NCI-H2107 (cell line): ENCODE measurements at places on chromosomes 3 and 15.

- DNase-seq: no peak
Measured at GRCh38 chr15:40769274-40770146, at the start of gene C15orf62. TSS of gene C15orf62 (plus strand) at chr15:40769980. CDS start at chr15:40770496, 516 bp downstream.

GRCh38 chr15:71180986-71181853, 65.9 kb downstream of the THSD4 start:
- DNase-seq: no peak

DNA sequence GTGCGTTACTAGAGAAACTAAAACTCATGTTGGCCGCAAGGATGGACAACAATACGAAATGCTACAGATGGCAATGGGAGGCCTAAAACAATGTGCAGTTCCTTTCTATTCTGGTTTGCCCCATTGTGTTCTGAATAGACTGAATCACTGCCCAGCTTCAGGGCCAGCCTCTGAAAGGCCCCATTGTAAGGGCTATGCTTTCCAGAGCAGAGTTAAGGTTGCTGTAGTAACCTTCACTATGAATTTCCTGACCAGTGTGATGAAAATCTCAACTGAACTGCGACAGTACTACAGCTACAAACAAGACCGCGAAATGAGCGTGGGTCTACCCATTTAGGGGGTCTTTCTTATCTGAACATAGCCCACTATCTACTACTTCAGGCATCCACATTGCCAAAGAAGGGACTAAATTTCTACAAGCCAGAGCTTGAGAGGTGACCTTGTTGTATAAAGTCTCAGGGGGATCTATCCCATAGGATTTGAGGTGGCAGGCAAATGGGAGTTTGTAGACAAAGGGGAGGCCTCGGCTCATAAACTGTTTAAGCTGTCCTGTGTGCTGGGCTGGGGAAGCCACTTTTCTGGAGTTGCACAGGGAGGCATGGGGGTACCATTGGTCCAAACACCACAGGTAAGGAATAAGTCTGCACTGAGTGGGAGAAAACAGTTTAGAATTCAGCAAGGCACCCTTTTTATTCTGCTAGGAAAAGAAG, 80.1 kb downstream of the MYO1E start:
- DNase-seq: no peak

- DNase-seq: no peak
Measured at GRCh38 chr3:71103430-71103921, 480.1 kb downstream of the FOXP1 start.

GRCh38 chr3:43759297-43759782, 68.6 kb downstream of the ABHD5 start:
- DNase-seq: no peak

DNA sequence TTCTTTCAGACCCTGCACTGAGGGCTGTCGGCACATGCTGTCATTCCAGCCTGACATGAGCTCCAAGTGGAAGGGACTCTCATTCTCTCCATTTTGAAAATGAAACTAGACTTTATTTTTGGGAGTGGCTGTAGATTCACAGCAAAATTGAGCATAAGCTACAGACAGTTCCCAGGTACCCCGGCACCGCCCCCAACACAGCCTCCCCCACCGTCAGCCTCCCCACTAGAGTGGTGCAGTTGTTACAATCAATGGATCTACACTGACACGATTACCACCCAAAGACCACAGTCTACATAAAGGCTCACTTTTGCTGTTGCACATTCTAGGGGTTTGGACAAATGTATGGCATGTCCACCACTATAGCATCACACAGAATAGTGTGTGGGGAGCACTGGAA, 29.5 kb upstream of the FGD5 start:
- DNase-seq: no peak

GRCh38 chr3:127970966-127971592, 56.0 kb downstream of the KBTBD12 start:
- peak; percentile 20 for DNase-seq

DNA sequence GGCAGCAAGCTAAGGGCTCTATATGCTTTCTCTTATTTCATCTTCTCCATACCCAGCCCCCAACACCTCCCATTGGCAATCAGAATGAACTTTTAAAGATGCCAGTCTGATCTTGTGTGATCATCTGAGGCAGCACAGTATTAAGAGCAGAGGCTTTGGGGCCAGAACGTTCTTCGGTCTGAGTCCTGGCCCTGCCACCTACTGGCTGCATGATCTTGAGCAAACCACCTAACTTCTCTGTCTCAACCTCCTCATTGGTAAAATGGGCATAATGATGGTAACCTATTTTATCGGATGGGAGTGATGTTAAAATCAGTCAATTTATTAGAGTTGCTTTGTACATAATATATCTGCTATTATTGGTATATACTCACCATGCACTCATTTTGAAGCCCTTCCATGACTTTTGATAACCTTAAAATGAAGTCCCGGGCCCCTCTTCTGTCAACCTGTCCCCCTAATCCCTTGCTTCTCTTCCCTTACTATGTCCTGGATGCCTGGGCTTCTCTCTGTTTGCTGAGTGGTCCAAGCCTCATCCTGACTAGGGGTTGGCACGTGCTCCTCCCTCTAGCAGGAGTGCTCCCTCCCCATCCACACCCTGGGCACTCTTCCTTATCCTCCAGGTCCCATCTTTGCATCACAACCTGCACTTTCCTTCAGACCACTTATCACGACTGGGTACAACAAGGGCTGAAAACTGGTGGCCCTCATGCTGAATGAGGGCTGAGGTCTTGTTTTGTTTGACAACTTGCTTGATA, 6.3 kb downstream of the EFCAB12 start:
- DNase-seq: no peak

GRCh38 chr3:53744351-53744750, 101.9 kb downstream of the CHDH start:
- peak; percentile 68 for DNase-seq

DNA sequence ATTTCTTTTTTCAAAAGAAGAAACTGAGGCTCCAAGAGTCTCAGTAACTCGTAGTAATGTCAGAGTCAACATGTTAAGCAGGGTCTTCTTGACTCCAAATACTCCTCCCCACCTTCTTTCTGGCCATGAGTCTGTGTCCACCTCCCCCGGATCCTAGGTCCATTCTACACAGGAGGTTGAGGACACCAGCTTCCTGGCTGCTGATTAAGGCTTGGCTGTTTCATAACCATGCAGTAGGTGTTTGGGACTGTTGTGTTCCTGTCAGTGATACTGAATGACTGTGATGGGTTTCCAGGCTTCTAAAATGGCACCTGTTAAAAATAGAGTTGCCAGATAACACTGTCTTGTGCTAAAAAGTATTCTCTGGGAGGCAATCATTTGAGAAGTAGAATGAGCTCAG, 130.8 kb upstream of the IL12A start:
- DNase-seq: no peak

DNA sequence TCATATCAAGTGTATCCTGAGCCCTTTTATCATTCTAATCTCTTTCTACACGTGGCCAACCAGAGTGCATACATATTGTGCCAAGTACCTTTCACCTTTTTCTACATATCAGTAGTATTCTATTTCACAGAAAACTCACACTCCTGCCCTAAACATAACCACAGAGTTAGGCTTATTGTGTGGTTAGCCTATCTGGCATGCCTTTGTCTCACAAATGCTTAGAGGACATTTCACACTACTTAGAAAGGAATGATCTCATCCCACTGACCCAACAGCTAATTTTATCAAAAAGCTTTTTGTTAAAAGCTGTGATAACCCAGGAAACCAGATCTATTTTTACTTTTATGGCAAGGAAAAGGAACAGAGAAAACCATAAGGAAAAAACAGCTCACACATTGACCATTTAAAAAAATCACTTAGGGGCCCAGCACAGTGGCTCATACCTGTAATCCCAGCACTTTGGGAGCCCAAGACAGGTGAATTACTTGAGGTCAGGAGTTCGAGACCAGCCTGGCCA, 17.8 kb upstream of the MAP4 start:
- no peak for DNase-seq

DNA sequence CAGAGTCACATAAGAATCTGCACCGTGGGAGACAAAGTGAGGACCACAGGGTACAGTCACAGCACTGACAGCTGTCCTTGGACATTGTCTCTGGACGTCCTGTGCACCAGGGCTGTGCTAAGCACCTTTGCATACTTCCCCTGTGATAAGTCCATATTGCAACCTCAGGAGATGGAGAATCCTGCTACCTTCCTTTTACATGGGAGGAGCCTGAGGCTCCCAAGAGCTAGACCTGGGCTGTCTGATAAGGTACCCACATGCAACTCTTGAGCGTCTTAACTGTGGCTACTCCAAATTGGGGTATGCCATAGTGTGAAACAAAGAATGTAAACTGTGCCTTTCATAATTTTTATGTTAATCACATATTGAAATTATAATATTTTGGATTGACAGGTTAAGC, 2.5 kb upstream of the FETUB start:
- DNase-seq: no peak

GRCh38 chr3:101898752-101899169, 49.4 kb downstream of the NFKBIZ start:
- no peak for DNase-seq
